ENCODE measurements at places on chromosomes 4 and X.

DNA sequence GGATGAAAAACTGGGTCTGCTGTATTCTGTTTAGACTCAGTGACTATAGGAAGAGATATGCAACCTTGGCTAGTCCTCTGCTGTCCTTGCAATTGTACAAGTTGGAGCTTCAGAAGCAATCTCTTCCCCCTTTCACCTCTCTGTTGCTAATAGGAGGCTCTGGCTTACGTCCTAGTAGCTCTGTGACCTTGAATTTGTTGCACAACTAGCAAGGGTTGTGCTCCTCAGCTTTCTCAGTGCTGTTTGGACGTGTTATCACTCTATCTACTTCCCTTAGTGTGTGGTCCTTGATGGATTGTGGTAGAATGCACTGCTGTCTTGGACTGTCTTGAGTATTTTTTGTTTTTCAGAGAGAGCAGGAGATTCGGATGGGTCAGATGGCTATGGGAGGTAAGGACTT lies 3.4 kb upstream of the ITGB1BP2 start:
- DNase-seq = no peak

- DNase-seq = no peak
These were observed 172.1 kb upstream of the SLC7A11 start for GRCh38 chr4:138414202-138414601.

DNA sequence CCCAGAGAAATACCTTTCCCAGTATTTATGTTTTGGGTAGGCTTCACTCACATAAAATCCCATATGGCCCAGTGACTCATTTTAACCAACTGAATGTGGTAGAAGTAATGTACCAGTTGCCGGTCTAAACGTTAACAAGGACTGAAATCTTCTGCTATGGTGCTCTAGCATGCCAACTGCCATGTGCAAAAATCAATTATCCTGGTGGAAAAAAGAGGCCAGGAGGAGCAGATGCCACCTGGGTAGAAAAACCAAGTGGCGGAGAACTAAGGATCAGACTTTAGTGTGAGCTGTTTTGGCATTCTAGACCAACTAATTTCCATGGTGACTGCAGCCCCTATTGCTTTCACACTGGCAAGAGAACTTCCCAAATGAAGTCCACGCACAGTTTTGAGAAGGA lies 1660.7 kb upstream of the ADGRL3 start:
- no peak for DNase-seq

GRCh38 chrX:138945219-138945618 lies 233.7 kb upstream of the FGF13 start:
- no peak for DNase-seq

GRCh38 chrX:69158166-69158980 lies 6.9 kb downstream of the PJA1 start:
- DNase-seq = no peak

DNA sequence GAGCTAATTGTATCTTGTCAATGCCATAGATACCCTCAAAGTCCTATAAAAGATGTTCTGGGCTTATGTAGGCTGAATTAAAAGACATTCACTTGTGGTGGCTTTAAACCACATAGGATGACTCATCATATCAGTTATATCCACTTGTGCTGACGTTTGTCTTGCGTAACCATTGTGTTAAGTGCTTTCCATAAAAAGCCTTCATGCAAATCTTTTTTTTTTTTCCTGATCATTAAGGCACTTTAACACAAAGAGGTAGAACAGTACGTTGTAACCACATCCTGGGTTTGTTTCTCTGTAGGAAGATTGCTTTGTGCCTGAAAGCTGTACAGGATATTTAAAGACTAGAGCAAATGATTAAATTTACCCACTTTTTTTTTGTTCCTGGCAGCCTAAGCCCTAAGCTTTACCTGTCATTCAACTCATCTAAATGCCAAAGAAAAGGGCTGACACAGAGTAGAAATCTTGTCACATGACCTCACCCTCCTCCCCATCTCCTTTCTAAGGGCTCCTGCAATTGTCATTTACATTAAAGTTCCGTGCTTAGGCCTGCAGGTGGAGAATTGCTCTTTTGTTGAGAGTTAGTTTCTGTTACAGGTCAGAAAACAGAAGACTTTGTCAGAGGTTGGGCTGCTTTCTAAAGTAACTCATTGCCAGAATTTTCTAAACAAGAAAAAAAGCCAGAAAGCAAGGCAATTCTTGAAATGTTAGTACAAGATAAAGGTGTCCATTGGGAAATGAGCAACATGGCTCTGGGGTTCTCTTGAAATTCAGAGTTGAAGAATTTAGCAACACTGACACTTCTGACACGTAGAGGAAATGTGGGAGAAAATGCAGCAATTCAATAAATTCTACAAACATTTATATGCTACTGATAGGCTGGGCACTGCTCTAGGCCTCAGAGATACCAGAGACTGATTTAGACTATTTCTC lies 555.6 kb downstream of the PPARGC1A start:
- peak; percentile 86 for DNase-seq

DNA sequence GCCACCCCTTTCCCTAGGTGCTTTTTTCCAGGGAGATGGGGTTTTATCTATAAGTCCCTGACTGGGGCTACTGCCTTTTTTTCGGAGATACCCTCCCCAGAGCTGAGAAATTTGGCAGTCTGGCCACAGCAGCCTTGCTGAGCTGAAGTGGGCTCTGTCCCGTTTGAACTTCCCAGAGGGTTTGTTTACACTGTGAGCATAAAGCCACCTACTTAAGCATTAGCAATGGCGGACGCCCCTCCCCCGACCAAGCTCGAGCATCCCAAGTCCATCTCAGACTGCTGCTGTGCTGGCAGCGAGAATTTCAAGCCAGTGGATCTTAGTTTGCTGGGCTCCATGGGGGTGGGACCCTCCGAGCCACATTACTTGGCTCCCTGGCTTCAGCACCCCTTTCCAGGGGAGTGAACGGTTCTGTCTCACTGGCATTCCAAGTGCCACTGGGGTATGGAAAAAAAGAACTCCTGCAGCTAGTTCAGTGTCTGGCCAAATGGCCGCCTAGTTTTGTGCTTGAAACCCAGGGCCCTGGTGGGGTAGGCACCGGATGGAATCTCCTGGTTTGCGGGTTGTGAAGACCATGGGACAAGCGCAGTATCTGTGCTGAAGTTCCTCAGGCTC lies 456.4 kb upstream of the HTR2C start:
- DNase-seq = no peak

GRCh38 chrX:103919270-103919637 lies 43.2 kb upstream of the TMSB15B start:
- DNase-seq = no peak

- DNase-seq = no peak
These were observed 504.9 kb downstream of the RAPGEF2 start for GRCh38 chr4:159607809-159608208.

DNA sequence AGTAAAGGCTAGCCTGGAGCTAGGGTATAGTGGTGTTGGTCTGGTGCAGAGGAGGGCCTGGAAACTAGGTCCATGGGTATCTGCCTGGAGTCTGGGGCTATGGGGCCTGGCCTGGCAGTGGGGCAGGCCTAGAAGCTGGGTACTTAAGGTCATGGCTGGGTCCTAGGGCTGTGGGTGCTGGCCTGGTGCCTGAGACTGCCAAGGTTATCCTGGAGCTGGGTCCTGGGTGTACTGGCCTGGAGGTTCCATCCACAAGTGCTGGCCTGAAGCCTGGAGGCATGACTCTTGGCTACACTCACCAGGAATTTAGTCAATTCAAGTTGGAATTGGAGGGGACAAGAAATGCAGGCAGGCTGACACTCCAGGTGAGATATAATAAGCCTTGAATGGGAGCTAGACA lies 108.4 kb upstream of the ZCCHC13 start:
- no peak for DNase-seq

GRCh38 chr4:153684971-153685371 lies 891 bp downstream of the TLR2 start:
- no peak for DNase-seq

- DNase-seq = no peak
These were observed 152.8 kb upstream of the CXorf51A start for GRCh38 chrX:146967306-146967705.

- DNase-seq = peak; percentile 32
These were observed 264.3 kb downstream of the NPFFR2 start for GRCh38 chr4:72295966-72296557.

GRCh38 chr4:43380093-43380492 lies 487.6 kb downstream of the GRXCR1 start:
- no peak for DNase-seq

DNA sequence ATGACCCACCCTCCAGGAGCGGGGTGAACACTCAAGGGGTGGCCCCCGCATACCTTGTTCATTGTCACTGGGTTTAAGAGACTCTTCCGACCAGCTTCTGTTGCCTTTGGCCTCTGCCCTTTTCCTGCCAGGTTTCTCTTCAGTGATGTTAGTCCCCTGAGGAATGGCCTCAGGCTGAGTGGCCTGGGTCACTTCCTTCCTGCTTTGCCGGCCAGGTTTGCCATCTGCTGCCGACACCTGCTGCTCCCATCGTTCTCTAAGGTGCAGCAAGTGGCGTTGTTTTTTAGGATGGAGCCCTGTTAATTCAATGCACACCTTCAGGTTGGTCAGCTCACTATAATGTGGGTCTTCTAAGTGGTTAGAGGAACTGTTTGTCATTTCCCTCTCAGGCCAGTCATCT lies 34.2 kb downstream of the BCOR start:
- DNase-seq = no peak

DNA sequence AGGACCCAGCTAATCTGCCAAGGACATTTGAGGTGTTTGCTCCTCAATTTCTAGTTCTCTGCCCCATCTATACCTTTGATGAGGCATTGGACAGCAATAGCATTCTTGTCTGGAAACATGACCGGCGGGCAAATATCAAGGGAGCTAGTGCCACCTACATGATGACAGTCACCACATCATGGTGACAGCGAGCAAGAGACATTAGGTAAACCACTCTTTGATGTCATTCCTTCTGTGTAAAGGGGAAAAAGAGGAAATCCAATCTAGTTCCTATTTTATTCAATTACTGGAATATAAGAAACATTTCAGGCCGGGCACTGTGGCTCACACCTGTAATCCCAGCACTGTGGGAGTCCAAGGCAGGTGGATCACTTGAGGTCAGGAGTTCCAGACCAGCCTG lies 20.7 kb upstream of the IL13RA1 start:
- DNase-seq = no peak

DNA sequence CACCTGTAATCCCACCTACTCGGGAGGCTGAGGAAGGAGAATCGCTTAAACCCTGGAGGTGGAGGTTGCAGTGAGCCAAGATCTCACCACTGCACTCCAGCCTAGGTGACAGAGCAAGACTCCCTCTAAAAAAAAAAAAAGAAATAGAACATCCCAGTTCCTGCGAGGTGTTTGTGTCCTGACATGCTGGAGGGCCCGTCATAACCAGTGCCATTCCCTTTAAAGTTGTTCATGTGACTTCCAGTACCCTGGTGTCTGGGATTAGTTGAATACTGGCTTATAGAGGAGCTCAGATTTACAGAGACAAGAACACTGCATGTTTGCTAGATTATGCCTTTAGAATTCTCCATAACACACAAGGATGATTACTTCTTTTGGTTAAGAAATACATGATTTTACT lies 37.6 kb upstream of the TADA2B start:
- no peak for DNase-seq

DNA sequence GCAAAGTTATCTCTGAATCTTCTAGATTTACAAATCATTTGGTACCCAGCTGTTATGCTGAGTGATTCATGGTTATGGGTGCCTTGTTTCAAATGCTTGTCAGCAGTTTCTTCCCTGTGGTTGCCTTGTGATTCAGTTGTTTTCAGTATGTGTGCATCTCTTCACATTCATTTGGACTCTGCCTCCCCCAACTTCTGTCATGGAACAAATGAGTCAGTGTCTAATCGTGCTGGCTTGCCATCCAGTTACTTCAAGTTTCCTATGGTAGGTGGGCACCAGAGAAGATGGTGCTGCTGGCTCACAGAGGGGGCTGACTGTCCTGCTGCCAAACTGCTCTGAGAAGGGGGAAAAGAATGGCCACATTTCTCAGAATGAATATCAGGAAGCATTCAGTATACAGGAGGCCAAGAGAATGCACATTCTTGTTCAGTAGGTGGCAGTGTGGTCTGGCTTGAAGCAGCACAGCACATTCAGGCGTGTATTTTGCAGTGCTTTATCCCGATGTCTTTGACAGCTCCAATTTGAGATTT lies 260.9 kb downstream of the GLUD2 start:
- peak; percentile 38 for DNase-seq

DNA sequence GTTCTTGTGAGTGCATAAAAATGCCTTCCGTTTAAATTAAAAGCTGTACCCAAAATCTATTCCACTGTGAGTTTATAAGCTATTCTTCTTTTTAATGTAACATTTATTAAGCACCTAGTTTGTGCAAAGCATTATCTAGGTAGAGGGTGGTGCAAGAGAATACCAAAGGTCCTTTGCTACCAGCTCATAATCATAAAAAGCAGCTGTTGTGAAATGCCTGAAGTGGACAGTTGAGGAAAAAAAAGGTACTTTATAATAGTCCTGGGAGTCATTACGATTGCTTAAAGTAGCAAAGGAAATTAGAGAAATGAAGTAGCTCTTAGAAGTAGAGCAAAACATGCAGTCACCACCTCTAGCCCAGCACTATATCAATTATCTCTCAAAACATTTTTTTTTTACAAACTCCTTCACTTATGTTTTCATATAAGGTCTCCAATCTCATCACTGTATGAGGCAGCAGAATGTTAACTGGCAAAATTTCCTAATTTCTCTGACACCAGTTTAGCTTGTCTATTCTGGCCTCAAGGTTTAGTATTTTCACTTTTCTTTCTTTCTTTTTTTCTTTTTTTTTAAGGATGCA lies 2.1 kb downstream of the MBNL3 start:
- no peak for DNase-seq

DNA sequence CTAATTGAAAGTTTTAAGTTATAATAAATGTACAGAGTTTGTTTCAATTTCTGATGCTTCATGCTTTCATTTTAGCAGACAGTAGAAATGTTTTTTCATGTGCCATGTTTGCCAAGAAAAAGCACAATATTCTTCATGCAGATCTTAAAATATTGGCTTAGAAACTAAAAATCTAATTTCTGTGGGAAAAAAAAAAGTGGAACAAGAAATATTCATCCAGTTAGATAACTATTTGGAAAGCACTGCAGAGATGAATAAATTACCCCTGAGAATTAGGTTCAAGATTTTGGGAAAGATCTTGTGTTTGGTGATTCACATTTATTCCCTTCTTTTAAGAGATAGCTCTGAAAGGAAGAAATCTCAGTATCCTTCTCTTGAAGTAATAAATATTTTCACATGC lies 912.5 kb downstream of the C4orf33 start:
- DNase-seq = no peak

GRCh38 chr4:182585321-182585720 lies 331.9 kb downstream of the DCTD start:
- DNase-seq = no peak

GRCh38 chr4:243426-243825 lies 61.8 kb downstream of the ZNF732 start:
- DNase-seq = no peak
